Fibroblast of mammary gland (primary cell): ENCODE measurements at places on chromosomes 7 and 10.

DNA sequence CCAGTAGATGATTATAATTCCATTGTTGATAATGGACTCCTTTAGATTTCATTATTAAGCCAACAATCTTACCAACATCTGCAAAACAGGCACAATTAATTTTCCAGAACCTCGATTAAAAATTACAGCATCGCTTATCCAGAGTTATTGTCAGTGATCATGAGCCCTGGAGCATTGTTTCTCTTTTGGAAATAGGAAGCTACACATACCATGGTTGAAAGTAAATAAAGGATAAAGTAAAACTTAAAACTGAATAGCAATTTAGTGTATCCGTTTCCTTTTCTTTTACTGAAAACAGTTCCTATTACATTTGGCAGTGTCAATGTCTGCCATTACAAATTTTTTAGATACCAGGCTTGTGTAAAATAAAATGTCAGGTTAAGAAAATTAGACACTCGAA is 9.9 kb upstream of the HOXA2 start:
- DNase-seq = no peak

DNA sequence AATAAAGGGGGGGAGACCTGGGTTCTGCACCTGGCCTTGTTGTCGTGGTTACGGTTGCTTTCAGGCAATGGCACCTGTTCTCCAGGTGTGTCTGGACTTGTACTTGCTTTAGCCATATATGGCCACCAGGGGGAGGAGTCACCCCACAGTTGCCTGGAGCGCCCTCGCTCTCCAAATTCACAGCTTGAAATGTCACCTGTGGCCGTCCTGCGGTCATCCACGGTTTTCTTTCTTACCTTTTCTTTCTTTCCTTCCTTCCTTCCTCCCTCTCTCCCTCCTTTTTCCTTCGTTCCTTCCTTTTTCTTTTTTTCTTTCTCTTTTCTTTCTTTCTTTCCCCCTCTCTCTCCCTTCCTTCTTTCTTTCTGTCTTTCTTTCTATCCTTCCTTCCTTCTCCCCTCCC is 157.2 kb upstream of the ZNF92 start:
- DNase-seq = peak; percentile 23

GRCh38 chr7:107913851-107914250 is 22.9 kb downstream of the DLD start:
- peak; percentile 74 for DNase-seq

GRCh38 chr10:109062371-109062770 is 860.9 kb downstream of the XPNPEP1 start:
- peak; percentile 67 for DNase-seq

DNA sequence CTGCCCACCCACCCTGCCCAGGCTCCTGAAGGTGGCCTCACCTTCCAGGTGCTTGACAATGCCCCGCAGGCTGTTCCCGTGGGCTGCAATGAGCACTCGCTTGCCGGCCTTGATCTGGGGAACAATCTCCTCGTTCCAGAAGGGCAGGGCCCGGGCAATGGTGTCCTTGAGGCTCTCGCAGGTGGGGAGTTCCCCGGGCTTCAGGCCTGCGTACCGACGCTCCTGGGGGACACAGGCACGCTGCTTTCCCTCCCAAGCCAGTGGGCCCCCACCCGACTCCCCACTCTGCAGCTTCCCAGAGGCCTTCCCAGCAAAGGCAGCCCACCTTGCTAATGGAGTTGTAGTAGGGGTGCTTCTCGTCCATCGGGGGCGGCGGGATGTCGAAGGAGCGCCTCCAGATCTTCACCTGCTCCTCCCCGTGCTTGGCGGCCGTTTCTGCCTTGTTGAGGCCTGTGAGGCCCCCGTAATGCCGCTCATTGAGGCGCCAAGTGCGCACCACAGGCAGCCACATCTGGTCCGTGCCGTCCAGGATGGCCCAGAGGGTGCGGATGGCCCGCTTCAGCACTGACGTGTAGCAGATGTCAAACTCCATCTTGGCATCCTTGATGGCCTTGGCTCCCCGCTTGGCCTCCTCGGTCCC is 456 bp downstream of the PGAM2 start:
- no peak for DNase-seq

DNA sequence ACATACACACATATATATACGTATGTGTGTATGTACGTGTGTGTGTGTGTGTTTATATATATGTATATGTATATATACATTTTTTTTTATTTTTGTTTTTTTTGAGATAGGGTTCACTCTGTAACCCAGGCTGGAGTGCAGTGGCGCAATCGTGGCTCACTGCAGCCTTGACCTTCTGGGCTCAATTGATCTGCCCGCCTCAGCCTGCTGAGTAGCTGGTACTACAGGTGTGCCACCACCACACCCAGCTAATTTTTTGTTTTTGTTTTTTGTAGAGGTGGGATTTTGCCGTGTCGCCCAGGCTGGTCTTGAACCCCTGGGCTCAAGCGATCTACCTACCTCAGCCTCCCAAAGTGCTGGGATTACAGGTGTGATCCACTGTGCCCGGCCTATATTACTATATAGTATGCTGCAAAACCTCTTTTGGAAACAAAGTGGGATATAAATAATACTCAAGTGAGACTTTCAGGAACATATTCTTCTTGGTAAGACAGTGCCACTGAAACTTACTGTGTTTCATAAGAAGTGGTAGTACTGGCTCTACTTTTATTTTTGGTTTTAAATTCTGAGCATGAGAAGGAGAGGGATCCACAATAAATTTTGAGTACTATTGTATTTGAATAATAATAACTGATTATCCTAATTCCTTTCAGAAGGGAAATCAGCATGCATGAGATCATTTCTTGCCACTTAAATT is 51.0 kb downstream of the MLLT10 start:
- no peak for DNase-seq

DNA sequence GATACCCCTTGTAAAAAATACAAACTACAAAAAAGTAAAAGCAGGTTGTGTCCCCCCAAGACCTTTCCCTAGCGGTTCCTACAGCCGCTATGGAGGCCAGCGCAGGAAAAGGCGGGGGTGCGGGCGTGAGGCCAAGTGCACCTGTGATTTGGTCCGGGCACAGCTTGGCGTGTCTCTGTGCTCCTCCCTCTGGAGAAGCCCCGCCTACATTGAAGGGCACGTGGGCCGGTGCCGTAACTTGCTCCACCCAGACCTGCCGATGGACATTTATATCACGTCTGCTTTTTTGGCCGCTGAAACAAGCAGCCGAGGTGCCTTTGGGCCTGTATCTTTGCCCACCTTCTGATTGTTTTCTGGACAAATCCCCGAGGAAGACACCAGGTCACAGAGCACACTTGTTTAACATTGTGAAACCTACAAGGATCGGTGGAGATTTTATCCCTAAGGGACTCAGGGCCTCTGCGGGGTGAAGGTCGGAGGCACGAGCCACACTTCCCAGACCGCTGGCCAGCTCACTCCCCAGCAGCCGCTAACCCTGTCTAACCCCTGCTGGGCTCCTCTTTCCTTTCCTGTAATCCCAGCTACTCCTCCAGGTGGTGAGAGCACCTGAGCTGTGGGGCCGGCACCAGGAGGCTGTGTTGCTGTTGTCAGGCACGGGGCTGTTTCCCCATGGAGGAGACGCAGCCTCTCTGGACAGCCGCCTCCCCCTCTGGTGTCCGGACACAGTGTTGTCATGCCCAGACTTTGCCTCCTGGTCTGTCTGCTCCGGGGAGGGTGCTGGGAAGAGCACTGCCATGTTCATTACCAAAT is 18.8 kb upstream of the INPP5A start:
- no peak for DNase-seq

GRCh38 chr10:100767422-100767775 is 22.0 kb downstream of the PAX2 start:
- DNase-seq = no peak

DNA sequence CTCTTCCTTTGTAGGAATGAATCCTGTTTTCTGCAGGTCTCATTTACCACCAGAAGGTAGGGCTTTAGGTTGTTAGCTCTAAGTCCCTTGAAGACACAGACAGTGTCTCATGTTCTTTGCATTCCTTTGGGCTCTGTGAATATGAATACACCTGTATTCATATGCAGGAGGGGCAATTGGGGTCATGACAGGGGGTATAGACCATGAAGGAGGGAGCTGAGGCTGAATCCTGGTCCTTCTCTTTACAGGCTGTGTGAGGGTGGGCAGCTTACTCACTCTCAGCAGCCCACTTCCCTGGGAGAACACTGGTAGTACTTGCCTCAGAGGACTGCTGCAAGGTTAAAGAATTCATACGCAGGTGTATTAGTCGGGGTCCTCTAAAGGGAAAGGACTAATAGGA is 267.2 kb upstream of the MGMT start:
- DNase-seq = no peak

- DNase-seq = peak; percentile 100
Observed at GRCh38 chr7:111198255-111198654, 107.3 kb downstream of the LRRN3 start.

DNA sequence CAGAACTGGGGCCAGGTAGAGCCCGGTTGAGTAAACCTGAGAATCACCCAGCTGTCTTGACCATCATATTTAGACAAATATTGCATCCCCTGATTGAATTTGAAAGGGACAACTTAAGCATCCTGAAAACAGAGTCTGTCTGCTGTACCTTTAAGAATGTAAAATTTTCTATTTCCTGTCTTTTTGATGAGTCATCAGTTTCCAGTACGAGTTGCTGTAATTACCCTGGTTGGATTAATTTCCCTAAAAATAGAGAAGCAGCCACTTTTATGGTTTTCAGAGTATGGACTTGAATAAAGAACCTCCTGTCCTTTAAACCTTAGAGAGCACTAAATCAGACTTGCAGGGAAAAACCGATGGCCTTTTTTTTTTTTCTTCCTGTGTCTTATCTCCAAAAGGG is 164.6 kb upstream of the SH2B2 start:
- peak; percentile 53 for DNase-seq
